Activated CD8-positive, alpha-beta T cell treated with anti-CD3 and anti-CD28 coated beads, Interleukin-2, amount 10 ng/mL, durations not matched to agents 7 days and 5 days (primary cell): ENCODE measurements at places on chromosomes 2 and 18. TPM values are rescaled to one million over a fixed set of nuclear protein-coding genes. Genes with fewer than 3 reads are reported as not detected.

- no peak for DNase-seq
Observed at GRCh38 chr2:84972932-84973331, 2.0 kb downstream of the KCMF1 start.

GRCh38 chr2:184566716-184567115, 31.6 kb upstream of the ZNF804A start:
- no peak for DNase-seq

DNA sequence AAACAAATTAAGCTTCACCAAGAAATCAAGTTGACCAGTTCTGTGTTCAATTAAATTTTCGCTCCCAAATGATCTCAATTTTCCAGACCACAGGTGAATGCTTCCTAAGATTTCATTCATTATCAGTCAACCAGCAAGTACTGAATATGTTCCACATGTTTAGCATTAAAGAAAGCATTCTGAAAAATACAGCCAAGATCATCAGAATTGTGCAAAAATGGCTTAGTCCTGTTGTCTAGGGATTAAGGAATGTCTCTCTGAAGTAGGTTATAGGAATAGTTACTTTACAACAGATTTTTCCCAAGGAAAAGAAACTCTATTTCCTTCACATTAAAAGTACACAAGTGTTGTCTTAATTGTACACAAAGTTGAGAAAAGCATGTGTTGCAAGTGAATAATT, 69.2 kb downstream of the NRXN1 start:
- DNase-seq: no peak

GRCh38 chr2:28477087-28477486, 18.8 kb upstream of the PLB1 start:
- no peak for DNase-seq

DNA sequence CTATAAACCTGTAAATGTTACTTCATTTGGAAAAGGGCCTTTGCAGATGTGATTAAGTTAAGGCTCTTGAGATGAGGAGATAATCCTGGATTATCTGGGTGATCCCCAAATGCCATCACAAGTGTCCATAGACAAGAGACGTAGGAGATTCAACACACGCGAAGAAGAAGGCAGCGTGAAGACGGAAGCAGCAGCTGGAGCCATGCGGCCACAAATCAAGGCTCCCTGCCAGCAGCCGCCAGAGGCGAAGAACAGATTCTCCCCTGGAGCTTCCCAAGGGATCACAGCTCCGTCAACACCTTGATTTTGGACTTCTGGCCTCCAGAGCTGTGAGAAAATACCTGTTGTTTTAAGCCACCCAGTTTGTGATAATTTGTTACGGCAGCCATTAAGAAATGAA, 11.0 kb upstream of the VAPA start:
- DNase-seq: no peak

- DNase-seq: no peak
Observed at GRCh38 chr2:121388371-121388770, 103.4 kb upstream of the TFCP2L1 start.

Gene ATP5MC3
- 293 TPM for total RNA-seq

Gene SERPINB2
- not detected for total RNA-seq
